ENCODE measurements at places on chromosomes 2 and 18. TPM values are rescaled to one million over a fixed set of nuclear protein-coding genes. Genes with fewer than 3 reads are reported as not detected.

DNA sequence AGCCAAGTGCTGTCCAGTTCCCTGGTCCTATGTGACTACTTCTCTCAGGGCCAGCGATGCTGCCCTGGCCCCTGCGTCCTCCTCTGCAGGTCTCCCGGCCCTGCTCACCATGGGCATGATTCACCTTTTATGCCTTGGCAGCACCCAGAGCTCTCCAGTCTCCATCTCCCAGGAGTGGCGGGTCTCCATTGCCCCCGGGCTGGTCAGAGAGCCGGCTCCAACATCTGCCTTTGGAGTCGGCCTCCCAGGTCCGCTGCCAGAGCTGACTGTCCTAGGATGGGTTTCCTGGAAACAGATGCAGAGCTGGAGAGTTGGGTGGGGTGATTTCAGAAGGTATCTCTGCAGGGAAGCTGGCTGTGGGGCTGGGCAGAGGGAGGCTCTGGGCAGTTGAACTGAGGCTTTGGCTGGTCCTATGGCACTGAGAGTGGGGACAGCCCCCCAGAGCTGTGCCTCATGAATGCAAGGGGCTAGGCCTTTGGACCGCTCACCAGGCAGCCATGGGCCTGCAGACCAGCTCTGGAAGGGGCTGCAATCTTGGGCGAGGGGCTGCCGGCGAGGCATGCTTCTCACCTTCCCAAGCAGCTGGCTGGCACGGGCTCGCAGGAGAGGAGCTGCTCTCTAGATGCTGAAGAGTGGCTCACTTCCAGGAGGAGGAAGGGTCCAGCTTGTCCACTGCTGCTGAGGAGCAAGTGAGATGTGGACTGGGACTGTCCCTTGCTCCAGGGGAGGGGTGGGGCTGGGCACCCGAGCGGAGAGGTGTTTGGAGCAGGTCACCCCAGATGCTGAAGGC is 59.8 kb upstream of the HS6ST1 start:
- H3K36me3 ChIP-seq = no peaks in the 10 kb centered on the region
- no peak overlapping the region for H3K4me3 ChIP-seq
- no peaks in the 10 kb centered on the region for H3K4me1 ChIP-seq

DNA sequence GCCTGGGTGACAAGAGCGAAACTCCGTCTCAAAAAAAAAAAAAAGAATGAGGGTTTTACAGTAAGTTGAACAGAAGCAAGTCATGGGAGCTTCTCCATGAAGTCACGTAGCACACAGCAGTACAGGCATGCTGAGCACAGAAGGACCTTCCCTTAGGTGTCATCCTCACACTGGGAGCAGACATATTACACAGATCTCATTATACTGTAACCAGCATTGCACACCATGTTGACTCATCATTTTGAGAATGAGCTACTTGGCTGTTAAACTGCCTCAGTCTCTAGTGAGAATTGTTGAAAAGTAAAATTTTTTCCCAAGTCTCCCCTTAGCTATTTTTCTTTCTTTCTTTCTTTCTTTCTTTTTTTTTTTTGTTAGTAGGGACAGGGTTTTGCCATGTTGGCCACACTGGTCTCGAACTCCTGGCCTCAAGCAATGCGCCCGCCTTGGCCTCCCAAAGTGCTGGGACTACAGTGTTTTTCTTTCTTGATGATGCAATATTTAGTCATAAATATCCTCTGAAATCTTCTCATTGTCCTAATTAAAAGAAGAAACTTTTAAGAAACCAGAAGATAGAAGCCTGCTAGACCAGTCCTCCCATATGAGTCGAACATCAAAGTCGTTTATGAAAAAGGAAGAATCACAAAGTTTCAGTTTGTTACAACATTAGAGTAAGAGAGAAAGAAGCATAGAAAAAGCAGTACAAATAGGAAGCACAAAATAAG is 37.9 kb upstream of the PPP1CB start:
- H3K4me1 ChIP-seq = peaks cover 15% of the 10 kb centered on the region
- H3K4me3 ChIP-seq = no peak overlapping the region

- peak; percentile 51 for DNase-seq
- H3K27me3 ChIP-seq = no peaks in the 10 kb centered on the region
- H3K27ac ChIP-seq = peak overlapping the region; percentile 13
- no peak overlapping the region for H3K4me3 ChIP-seq
- H3K4me1 ChIP-seq = no peaks in the 10 kb centered on the region
Measured at GRCh38 chr2:233051241-233052149, 8.6 kb upstream of the INPP5D start.

DNA sequence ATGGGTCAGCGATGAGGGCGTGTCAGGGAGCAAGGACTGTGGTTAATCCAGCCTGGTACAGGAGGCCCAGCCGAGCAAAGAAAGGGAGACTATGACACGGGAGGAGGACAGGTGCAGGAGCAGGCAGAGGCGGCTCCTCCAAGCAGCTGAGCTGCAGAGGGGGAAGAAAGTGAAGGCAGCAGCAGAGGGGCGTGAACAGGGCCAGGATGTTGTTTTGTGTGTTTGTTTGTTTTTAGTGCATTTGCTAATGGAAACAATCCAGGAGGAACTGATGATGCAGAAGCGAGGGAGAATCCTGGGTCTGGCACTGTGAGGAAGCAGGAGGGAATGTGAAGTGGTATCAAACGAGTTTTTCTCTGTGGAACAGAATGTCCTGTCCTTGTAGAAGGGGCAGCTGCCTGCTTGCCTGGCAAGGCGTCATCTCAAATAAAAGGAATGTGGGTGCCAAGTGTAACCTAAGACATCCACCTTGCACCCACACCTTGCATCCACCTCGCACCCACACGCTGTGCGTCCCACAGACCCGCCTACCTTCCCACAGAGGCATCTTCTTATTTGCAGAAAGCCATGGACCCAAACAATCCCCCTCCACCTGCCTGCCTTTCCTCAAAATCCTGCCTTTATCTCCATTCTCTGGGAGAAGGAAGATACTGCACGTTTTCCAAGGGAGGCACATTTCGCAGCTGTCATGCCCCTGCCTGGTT is 134.8 kb downstream of the SH3BP4 start:
- no peak overlapping the region for H3K27ac ChIP-seq
- no peaks in the 10 kb centered on the region for H3K4me1 ChIP-seq
- H3K27me3 ChIP-seq = peaks cover 8% of the 10 kb centered on the region

- no peak overlapping the region for H3K4me3 ChIP-seq
- H3K36me3 ChIP-seq = no peaks in the 10 kb centered on the region
- no peaks in the 10 kb centered on the region for H3K27me3 ChIP-seq
- H3K27ac ChIP-seq = no peak overlapping the region
- no peak for DNase-seq
- no peaks in the 10 kb centered on the region for H3K4me1 ChIP-seq
Measured at GRCh38 chr2:173151671-173152401, 76.2 kb downstream of the MAP3K20 start.

Gene CARF
- total RNA-seq = 13.8 TPM

Gene MARCO
- 57.9 TPM for total RNA-seq

Gene USP37
- 14.0 TPM for total RNA-seq
